ENCODE measurements at places on chromosomes 5 and 9.

DNA sequence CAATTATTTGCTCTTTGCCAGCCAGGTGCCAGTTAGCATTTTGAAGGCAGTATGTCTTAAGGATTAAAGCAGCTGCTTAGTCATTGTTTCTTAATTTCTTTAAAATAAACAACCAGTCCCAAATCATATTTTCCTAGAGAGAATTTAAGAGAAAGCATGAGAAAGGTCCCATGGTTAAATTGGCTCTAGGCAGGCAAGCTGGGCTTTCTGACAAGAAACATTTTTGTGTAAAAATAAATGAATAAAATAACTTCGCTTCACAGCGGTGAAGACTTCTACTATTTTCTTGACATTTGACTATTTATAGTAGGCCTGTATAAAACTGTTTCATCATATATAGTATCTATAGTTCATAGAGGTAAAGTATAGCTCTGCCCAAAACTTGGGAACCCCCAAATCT lies 617.7 kb upstream of the C9orf72 start:
- no peak for DNase-seq

GRCh38 chr5:93407454-93407853 lies 173.6 kb downstream of the NR2F1-AS1 start:
- no peak for DNase-seq

- DNase-seq, result no peak
Observed at GRCh38 chr5:80806929-80807328, 152.1 kb upstream of the DHFR start.

DNA sequence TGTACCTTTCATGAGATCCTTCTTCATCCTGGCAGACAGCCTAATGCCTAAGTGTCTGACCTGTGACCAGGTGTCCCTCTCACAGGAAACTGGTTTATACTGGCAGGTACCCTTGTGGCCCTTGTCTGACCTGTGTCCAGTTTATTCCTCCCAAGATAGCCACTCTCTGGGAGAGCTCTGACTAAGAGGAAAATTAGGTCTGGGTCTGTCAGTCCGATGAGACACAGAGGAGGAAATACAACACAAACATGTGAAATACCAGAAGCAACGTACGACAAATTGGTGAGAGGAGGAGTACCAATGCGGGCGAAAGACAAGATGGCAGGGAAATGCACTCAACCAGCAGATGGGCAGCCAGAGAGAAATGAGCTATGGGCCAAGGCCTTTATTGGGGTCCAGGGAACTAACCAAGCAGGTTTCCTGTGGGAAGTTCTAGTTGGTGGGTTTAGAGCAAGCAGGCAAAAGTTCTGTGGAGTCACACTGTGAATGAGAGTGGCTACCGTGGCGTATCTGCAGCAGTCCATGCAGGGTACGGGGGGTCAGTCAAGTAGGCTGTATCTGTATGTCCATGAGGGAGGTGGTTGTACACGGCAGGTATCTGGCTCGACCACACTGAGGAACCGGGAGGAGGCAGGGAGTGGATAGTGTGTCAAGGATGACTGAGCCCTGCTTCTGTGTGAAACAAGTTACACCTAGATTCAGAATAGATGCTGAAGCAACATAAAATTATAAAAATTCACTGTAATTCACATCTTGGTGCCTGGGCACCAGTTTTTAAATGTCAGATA lies 109.0 kb downstream of the MLLT3 start:
- DNase-seq, result no peak

DNA sequence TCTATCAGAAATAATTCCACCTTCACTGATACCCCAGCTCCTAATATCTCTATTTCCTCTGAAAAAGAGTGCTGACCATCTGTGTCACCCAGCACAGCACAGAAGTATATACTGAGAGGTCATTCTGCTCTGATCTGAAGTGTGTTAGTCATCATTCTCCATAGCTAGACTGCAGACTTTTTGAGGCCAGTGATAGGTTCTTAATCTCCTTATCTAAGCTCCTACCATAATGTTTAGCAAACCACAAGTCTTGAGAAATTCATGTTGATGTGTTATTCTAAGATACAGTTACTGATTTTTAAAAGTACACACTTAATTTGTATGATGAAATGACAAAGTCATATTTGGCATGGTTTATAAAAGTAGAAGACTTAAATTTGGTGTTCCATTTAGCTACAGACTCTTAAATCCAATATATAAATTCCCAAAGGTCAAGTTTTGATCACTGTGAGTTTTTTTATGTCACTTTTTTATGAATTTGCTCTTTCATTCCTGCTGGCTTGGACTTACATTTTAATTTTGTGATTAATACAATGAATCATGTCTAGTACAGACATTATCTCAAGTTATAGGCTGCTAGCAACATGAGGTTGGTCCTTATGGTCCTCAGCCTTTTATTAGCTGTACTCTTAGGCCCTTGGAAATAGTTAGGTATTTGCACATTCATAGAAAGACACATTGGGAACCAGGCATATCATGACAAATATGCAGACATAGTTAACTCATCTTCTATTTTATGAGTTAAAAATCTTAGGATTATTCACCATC lies 380.8 kb downstream of the EBF1 start:
- DNase-seq, result no peak

DNA sequence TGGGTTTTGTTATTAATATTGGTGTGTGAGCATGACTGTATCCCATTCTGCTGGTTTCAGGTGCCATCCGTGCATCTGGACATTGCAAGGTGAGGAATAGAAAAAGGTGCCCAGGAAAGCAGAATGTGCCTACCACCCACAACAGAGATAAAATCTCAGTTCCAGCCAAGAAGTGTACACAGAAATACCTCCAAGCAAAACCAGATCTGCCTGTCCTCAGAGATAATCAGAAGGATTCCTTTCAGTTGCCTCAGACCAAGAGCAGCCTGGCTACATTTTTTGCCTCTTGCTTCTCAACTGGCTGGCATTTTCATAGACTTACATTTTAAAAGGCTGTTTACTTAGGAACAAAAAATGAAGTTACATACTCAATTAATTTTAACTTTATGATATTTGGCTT lies 12.1 kb upstream of the ABLIM3 start:
- DNase-seq, result no peak

- DNase-seq, result no peak
Observed at GRCh38 chr5:98877600-98877999, 51.2 kb downstream of the CHD1 start.

GRCh38 chr5:156254196-156254595 lies 72.8 kb upstream of the SGCD start:
- DNase-seq, result no peak

GRCh38 chr5:108703313-108703712 lies 44.4 kb upstream of the FER start:
- DNase-seq, result no peak

- DNase-seq, result no peak
Observed at GRCh38 chr5:116754556-116754955, 179.9 kb upstream of the SEMA6A start.

DNA sequence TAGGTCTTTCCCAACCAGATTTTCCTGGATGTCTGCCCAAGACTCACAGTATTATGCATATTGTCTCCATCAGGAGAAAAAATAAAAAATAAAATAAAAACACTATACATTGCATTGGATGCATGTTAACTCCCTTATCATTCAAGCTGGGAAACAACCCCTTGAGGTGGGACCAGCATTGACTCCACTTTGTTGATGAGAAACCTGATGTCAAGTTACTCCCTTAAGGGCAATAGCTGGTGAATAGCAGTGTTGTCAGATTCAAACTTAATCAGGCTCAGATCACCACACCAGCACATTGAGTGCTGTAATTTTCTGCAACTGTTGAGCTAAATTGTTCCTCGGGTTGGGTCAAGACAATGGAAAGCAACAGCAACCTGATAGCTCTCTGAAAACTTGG lies 264.0 kb upstream of the TRIM32 start:
- no peak for DNase-seq

- no peak for DNase-seq
Observed at GRCh38 chr5:124060413-124061067, 548.6 kb downstream of the CSNK1G3 start.

DNA sequence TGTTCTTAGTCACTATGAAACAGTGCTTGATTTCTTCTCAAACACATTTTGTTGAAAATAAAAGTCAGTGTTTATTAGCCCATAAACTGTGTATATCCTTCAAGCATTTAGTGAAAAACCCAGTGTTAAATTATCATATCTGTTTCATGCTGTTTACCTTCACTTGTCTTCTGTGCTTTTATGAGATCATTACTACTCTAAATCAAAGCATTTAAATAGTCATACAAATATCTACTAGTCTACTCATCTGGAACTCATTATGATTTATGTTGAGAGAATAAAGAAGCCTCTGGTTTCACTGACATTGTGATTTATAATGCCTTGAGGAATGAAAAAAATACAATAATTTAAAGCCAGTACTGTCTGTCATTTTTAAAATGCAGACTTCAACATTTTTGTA lies 366.5 kb downstream of the SLCO4C1 start:
- DNase-seq, result no peak

GRCh38 chr5:6140219-6140618 lies 238.1 kb downstream of the MED10 start:
- no peak for DNase-seq

- DNase-seq, result no peak
Observed at GRCh38 chr5:173869316-173869715, 18.8 kb upstream of the CPEB4 start.

DNA sequence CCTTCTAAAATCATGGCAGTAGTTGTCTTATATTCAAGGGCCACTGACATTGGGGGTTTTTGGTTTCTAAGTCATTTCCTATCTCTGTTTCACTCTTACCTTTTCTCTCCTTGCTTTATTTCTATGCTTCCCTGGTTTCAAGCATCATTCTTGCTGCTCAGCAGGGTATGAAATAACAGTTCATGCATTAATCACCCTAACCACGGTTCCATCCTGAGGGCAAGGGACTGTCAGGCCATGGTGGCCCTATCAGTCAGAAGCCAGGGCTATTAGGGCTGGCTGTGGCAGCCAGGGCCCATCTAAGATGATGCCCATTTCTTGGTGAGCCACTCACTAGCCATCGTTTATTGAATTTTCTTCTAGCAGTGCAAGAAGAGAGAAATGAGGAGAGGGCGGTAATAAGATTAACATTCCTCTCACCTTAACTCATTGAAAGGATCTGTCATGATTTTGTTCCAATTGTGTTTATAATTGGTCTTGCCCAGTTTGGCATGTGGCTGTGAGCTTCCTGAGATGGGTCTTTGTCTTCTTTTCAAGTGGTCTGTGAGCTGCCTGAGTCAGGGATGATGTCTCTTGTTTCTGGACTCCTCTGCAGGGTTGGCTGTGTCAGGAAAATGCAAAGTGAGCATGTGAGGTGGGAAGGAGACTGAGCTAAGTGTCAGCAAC lies 45.2 kb downstream of the CYSTM1 start:
- no peak for DNase-seq

DNA sequence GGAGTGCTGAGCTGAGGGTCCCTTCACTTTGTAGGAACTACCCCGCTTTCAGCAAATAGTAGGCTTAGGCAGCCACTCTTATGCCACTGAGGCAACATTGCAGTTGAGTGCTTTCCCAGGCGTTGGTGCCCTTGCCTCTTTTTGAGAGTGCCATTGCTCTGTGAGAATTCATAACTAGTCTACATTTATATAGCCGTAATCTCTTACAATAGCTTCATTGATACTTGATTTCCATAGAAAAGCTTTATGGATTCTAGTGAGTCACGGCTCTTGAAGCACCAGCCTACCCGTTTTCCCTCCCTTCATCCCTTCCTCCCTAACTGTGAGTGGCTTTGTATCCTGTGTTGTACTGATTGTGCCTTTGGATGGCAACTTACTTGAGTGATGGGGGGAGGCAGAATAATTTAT lies 283.9 kb downstream of the AOPEP start:
- no peak for DNase-seq

DNA sequence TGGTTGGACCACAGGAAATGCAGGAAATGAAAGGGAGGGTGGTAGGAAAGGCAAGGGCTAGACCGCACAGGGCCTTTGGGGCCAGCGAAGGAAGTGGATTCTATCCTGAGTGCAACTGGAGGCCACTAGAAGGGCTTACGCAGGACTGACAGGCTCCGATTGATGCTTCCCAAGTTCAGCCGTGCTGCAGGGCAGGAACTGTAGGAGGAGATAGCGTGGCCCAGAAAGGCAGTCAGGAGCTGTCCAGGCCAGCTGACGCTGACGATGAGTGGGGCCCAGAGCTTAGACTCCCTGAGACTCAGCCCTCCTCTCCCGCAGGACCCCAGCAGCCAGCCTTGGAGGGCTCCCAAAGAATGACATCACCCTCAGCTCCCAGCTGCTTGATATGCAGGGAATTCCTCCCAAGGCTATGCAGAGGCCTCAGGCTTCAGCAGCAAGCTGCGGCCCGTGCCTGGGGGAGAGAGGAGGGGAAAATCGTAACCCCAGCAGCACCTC lies 48.8 kb downstream of the KCNIP1 start:
- DNase-seq, result no peak

GRCh38 chr9:16401701-16402100 lies 468.8 kb downstream of the BNC2 start:
- DNase-seq, result no peak

GRCh38 chr5:180468732-180469585 lies 25.2 kb upstream of the CNOT6 start:
- DNase-seq, result no peak

DNA sequence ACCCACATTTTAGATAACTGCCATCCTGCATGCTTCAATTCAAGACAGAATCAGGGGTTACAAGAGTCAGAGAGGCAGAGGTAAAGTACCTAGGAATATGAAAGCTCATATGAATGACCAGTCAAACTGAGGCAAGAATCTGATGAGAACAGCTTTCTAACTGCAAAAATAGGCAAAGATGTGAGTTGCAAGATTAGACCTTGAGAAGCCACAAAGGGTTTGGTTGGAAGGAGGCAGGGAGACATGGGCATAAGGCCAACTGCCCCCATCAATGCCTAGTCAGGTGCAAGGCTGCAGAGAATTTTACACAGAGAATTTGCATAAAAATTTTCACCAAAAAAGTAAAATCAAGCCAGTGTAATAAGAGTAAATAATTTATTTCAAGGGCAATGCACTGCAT lies 12.8 kb downstream of the FAM114A2 start:
- no peak for DNase-seq

DNA sequence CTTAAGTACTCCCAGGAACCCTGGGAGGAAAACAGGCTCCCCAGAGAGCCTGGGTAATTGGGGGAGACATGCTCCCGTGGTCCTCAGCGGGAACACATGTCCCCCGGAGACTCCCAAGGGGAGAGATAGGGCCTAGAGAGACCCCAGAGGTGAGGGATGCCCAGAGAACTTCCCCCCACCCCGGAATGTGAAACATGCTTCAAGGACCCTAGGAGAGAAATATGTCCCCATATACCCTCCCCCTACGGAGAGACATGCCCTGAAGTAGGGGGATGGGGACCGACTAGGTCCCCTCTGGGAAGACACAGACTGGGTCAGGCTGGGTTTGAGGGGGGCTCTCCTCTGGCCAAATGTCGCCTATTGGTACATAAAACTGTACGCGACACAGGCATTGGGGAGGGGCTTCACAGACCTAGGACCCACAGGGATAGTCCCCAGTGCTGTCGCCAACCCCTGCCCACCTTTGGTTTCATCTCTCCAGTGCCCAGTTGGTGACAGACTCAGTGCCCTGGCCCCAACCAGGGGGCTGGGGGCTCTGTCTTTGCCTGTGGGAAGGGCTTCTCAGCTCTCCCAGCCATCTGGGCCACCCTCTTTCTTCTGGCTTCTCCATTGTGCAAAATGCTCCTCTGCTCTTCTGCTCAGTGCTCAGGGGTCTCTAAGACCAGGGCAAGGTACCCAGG lies 26.9 kb downstream of the PCDH1 start:
- DNase-seq, result no peak
